AG08395 (cell line): ENCODE measurements at places on chromosomes 12 and 14.

GRCh38 chr14:70073924-70074566 lies 114.7 kb downstream of the SLC8A3 start:
- DNase-seq = peak; percentile 6

DNA sequence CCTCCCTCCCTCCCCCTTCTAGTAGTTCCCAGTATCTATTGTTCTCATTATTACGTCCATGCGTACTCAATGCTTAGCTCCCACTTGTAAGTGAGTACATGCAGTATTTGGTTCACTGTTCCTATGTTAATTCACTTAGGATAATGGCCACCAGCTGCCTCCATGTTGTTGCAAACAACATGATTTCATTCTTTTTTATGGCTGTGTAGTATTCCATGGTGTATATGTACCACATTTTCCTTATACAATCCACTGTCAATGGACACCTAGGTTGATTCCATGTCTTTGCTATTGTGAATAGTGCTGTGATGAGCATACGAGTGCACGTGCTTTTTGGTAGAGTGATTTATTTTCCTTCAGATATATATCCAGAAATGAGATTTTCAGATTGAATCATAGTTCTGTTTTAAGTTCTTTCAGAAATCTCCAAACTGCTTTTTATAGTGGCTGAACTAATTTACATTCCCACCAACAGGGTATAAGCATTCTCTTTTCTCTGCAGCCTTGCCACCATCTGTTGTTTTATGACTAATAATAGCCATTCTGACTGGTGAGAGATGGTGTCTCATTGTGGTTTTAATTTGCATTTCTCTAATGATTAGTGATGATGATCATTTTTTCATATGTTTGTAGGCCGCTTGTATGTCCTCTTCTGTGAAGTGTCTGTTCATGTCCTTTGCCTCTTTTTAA lies 17.9 kb upstream of the CLEC7A start:
- DNase-seq = no peak

- peak; percentile 56 for DNase-seq
Observed at GRCh38 chr12:92597997-92598396, 104.8 kb upstream of the PLEKHG7 start.

GRCh38 chr14:75262641-75263040 lies 16.0 kb upstream of the FOS start:
- no peak for DNase-seq

DNA sequence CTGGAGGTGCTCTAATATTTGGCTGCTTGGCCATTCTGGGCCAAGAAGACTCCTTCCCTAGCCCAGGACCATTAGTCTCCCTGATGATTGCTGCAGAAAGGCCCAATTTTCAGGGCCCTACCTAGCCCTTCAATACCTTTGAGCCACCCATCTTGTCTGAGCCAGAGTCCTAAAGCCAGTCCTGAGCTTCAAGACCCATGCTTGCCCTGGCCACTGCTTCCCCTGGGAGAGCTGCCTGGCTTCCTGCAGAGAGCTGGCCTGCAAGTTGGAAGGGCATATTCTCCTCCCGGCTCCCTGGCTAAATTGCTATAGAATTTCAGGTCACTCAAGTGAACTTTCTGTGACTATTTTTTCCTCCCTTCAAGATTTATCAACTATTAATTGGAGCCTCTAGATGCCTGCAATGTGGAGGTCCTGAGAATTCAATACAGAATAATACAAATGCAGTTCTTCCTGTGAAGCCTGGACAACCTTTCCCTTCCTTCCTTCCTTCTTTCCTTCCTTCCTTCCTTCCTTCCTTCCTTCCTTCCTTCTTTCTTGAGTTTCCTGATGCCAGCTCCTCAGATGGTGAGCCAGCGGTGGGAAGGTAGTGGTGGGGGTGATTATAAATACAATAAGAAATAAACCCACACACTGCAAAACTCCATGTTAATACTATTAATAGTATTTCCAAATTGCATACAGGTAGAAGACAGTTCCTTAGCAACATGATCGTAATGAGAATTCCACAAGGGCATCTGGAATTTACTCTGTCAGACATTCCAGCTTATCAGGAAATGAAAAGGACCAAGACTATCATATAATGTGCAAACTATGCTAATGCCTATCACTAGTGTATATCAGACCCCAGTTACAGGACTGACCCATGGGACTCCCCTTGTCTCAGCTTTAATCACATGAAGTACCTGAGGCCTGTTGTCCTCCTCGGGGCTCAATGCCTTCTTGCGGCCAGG lies 108.1 kb downstream of the ZFP36L1 start:
- no peak for DNase-seq

GRCh38 chr14:78448164-78449094 lies 278.3 kb downstream of the NRXN3 start:
- DNase-seq = peak; percentile 5

DNA sequence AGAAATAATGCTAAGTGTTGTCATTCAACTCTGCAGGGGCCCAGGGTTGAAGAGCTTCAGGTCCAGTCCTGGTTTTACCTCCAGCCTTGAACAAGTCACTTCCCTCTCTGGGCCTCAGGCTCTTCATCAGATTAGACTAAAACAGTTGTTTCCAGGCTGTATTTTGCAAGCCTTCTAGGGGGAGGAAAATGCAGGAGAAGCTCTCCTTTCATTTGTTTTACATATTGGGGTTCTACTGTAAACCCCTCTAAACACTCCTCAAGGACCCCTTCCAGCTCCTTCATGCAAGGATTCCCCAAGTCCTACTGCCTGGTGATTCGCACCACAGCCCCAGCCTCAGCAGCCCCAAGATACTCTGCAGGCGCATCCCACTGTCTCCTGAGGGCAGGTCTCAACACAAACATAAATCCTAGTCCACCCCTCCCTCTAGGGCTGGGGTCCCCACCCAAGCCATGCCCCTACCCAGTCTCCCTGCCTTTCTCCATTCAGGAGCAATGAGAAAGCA lies 2.7 kb downstream of the SDR9C7 start:
- peak; percentile 11 for DNase-seq

DNA sequence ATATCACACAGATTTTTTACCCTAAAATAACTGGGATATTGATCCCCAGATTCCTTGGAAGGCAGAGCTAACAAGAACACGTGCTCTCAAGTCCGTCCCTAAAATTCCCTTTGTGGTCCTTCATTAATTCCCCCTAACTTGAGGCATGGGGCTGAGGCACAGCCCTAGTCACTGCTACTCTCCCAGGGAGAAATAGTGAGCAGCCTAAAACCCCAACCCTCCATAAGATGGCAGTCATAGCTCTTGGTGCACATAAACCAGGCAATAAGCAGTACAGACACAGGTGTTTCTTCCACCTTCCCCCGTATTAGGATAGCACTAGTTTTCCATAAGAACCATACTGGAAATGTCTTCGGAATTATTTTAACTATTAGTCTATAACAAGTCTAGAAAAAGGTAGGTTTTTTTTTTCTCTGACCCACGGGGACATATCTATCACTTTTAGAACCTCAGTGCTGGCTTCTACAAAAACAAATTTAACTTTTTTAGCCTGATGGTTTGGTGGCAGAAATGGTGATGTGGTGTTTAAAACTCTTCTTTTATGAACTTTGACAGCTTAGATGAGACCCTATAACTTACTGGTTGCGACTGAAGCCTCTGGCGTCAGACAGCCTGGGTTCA lies 3.1 kb upstream of the ARHGEF40 start:
- no peak for DNase-seq

GRCh38 chr14:47422191-47422590 lies 253.2 kb downstream of the MDGA2 start:
- no peak for DNase-seq

DNA sequence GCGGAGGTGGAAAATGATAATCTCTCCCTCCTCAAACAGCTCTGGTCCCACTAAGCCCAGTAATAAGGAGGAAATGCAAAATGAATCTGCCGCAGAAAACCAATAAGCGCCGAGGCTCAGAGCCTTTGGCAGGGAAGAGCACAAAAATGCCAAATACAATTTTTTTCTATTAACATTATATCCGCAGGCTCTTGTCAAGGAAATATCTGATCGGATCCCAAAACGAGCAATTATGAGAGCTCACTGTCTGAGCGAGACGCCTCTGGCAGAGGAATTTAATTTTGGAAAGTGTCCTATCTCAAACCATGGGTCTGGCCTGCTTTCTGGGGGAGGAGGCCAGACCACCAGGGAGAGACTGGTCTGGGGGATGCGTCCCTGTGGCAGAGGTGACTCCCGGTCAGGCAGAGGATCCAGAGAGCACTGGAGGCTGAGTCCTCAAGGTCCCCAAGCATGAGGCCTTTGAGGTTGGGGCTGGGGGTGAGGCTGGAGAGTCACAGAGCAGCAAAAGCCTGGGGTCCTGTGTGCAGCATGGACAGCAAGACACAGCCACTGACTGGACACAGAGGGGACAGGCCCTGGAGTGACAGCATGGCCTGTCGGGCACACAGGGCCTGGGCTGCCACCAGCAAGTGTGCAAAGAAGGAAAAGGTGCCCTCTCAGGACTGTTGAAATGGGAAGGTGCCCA lies 342.8 kb upstream of the SFSWAP start:
- DNase-seq = no peak

DNA sequence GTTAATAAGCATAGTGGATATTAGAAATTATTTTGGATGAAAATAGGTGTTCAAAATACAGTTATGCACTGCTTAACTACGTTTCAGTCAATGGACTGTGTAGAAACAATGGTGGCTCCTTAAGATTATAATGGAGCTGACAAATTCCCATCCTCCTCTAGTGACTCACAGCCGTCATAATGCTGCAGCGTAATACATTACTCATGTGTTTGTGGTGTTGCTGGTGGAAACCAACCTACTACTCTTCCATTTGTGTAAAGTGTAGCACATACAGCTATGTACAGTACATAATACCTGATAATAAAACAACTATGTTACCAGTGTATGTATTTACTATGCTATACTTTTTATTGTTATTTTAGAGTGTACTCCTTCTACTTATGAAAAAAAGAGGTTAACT lies 111.2 kb upstream of the TMCC3 start:
- peak; percentile 64 for DNase-seq

- peak; percentile 60 for DNase-seq
Observed at GRCh38 chr12:93025145-93026103, 96.3 kb upstream of the EEA1 start.

DNA sequence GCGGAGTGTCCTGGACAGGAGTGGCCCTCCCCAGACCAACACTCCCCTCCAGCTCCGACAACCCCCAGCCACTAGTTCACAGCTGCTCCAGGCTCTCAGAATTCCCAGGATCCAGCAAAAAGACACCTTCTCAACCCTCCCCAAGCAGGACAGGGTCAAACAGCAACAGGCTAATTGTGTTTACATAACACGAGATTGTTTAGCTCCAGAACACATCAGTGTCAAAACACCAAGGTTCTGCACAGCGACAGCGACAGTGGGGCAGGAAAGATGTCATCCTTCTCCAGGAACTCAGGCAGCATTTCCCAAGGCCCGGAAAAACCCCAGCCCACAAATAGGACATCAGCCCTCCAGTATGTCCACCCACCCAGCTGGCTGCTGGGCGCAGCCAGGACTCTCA lies 16.5 kb downstream of the ITPK1 start:
- DNase-seq = no peak

DNA sequence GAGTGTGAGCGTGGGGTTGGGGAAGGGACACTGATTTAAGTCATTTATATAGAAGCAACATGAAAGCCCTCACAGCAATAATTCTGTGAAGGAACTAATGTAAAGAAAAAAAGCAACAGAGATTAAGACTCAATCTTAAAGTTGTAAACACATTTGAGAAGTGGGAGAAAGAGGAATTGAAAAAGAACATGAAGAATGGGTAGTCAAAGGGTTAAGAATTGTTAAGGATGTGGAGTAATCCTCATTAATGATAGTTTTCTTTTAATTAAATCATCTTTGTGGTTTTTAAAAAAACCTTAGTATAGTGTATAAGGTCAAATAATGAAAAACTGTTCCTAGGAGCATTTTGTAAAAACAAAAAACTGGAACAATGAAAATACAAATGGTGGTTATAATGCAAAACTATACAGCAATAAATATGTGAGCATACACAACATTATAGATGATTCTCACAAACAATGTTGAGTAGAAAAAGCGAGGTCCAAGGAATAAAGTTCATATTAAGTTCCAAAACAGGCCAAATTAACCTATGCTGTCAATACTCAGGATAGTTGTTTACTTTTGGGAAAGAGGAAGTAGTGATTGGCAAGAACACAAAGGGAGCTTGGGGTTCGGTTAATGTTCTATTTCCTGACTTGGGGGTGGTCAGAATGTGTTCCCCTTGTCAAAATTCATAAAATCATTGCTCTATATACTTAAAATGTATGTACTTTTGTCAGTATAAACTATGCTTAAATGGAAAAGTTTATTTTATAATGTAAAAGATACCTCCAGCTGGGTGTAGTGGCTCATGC lies 120.4 kb upstream of the ATF7IP start:
- no peak for DNase-seq

DNA sequence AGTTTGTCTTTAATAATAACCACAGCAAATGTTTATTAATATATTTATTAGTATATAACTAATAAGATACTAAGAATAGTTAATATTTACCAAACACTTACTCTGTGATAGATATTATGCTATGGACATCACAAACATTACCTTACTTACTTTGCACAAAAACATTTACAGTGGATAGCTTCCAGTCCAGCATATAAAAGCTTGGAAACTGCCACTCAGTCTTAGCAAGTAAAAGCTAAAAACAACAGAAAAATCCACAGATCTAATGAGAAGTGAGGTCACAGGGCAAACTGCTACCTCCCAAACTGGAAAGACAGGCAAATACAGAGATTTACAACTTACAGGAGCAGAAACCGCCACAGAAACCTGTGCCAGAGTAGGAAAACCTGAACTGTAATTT lies 99.8 kb downstream of the METTL25 start:
- DNase-seq = no peak

GRCh38 chr14:102212356-102212755 lies 72.7 kb downstream of the WDR20 start:
- DNase-seq = no peak

DNA sequence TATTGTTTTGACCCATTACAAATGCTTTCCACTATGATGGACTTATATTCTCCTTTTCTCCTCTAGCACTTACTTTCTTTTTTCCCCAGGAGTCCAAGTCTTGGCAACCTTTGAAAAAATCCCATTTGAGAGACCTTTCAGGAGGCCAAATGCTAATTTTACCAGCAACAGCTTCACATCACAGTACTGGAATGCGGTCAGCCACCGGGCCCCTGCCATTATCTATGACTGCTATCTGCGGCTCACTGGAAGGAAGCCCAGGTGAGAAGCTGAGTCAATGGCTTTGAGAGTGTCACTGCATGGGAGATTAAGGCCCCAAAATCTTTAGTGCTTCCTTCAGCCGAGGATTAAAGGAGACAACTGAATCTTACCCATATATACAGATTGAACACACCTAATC lies 64.2 kb downstream of the ERGIC2 start:
- peak; percentile 5 for DNase-seq

- no peak for DNase-seq
Observed at GRCh38 chr12:78671295-78671694, 193.3 kb upstream of the SYT1 start.

DNA sequence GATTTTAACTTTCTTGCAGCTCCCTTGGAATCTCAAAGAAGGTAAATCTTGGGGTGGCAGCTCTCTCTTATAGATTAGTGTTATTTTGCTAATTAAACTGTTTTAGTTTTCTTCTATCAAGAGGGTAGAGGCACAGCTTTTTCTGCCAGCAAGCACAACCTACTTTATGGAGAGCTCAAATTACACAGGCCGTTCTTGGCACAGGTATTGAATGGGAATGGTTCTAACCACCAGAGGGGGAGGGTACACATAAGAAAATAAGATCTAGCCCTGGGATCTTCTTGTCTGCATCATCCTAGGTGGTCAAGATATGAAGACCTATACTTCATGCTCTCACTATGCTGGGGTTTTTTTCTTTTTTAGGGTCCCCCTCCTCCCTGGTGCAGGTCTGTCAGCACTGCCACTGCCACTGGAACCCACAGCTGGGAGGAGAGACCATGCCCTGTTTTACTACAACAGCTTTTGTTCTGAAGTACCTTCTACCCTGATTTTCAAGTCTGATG lies 48.6 kb upstream of the STAC3 start:
- no peak for DNase-seq
